ENCODE measurements at places on chromosomes 6 and 20.
A peak's percentile ranks its signal among the peaks of the same experiment; 100 is the strongest.

- DNase-seq = no peak
Measured at GRCh38 chr20:20896606-20897005, 184.2 kb upstream of the RALGAPA2 start.

- DNase-seq = no peak
Measured at GRCh38 chr6:104855507-104855906, 4.2 kb downstream of the HACE1 start.

- DNase-seq = no peak
Measured at GRCh38 chr6:168791917-168792316, 350.9 kb downstream of the SMOC2 start.

DNA sequence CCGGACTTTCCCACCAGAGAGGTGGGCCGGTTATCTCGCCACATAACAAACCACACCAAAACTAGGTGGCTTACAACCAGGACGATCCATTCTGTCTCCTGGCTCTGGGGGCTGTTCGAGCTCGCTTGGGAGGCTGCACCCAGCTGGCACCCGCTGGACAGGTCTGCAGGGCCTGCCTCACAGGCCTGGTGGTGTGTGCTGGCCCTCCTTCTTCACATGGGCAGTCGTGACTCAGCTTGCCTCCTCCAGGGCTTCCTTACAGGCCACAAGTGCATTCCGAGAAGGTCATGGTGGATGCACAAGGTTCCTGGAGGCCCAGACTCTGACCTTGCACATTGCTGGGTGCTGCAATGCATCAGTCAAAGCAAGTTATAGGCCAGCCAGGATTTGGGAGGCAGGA is 34.2 kb downstream of the FOXF2 start:
- DNase-seq = no peak

GRCh38 chr6:133136177-133136880 is 104.8 kb upstream of the EYA4 start:
- DNase-seq = no peak

- DNase-seq = no peak
Measured at GRCh38 chr6:151010071-151010470, 144.6 kb downstream of the MTHFD1L start.

DNA sequence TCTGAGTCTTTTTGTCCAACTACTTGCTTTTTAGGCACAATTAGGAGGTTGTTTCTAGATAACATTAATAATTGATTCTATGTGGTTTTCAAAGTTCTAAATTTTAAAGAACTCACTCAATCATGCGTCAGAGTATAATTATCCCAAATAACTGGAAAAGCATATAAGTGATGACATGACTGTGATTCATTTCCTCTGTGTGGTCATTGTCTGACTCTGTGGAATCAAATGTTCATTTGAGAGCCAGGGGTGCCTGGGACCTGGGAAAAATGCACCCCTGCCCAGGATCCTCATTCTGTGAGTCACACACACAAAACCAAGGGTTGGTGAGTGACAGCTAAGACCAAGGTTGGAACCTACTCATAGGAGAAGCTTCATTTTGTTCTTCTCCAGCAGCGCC is 127.1 kb upstream of the MLIP start:
- no peak for DNase-seq

DNA sequence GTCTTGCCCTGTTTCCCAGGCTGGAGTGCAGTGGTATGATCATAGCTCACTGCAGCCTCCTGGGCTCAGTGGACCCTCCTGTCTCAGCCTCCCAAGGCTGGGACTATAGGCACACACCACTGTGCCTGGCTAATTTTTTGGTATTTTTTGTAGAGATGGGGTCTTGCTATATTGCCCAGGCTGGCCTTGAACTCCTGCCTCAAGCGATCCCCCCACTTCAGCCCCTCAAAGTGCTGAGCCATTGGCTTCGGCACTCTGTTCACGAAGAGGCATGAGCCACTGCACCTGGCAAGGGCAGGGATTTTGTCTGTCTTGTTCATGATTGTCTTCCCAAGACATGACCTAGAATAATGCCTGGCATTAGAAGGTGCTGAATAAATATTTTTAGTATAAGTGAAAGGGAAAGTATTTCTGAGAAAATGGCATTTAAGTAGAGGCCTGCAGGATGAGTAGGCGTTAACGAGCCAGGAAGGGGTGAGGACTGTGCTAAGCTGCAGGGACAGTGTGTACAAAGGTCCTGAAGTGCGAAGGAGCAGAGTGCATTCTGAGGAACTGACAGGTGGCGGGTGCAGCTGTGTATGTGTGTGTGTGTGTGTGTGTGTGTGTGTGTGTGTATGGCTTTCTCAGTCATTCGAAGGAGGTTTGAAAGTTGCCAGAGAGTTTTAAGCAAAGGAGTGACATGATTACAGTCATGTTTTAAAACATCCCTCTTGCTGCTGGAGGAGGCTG is 43.0 kb downstream of the VEGFA start:
- peak; percentile 82 for DNase-seq
